ENCODE measurements at places on chromosomes 6 and 20.

DNA sequence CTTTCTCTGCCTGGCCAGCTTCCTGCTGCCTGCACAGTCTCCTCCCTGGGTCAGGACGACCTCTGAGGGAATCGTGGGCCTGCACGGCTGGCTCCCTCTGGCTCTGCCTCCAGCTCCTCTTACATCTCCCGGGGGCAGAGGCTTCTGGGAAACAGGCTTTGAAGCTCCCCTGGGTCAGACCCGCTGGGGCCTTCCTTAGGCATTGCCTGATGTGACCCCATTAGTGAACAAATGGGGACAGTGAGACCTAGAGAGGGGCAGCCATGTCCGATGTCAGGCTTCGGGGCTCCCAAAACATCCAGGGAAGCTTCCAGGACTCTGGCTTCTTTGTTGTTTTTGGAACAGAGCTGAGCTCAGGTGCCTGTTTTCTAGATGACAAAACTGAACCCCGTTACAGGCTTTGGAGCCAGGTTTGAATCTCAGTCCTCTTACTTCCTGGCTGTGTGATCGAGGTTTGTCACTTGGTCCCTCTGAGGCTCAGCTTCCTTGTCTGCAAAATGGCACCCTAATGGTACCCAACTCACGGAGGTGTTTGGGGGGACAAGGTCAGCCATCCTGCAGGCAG, 94.3 kb downstream of the CEBPB start:
- DNase-seq, result no peak

- no peak for DNase-seq
These were observed 155.8 kb downstream of the PDE7B start for GRCh38 chr6:136007345-136007744.

GRCh38 chr20:5658912-5659345, 91.3 kb upstream of the SHLD1 start:
- no peak for DNase-seq

DNA sequence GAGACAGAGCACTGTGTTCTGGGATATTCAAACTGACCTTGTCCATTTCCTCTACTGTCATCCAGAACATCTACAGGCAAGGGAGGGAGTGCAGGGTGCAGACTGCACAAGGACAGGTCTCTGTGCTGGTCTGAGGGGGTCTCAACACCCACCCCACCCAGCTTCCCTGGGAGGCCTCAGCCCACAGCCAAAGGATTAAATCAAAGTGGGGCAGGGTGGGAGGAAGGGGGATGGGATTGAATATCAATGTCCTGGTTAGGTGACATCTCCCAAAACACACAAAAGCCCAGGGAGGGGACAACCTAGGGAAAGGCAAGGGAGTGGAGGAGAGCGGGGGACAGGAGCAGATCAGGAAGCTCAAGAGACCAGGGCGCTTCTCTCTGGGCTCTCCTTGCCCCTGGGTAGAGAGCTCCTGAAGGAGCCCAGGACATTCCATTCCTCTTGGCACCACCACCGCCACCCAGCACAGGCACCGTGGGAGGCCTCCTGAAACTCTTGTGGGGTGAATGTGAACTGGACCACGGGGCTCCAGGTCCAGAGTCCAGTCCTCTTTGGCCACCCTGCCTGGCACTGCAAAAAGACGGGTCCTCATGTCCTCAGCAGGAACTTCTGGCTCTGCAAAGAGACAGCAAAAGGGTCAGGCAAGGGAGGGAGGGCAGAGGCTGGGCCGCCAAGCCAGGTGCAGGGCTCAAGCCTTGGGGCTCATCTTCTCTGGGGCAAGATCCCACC, 73.9 kb downstream of the JPH2 start:
- no peak for DNase-seq

- no peak for DNase-seq
These were observed 6.8 kb downstream of the MKKS start for GRCh38 chr20:10427060-10427692.

- no peak for DNase-seq
These were observed 132.9 kb downstream of the AIG1 start for GRCh38 chr6:143193571-143194094.

- DNase-seq, result no peak
These were observed 37.1 kb downstream of the PIGU start for GRCh38 chr20:34639755-34640222.

- no peak for DNase-seq
These were observed 49.3 kb downstream of the ELOVL5 start for GRCh38 chr6:53299331-53300005.

DNA sequence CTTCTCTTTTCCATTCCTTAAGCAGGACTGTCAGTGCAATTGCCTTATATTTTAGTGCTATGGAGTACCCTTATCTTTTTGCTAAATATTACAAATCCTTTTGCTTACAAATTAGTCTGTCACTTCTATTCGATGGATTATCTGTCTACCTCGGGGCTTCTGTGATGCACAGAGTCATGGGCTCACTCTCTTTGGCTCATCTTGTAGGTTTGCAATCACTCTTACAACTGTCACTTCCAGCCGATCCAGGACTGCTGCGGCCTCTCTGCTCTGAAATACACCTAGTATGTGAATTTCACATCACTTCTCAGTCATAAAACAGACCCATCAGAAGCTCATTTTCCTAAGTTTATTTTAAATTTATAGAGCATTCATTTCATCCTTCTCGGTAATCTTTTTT, 293.2 kb upstream of the QKI start:
- no peak for DNase-seq

GRCh38 chr20:56554869-56555268, 21.8 kb downstream of the FAM209B start:
- DNase-seq, result no peak

DNA sequence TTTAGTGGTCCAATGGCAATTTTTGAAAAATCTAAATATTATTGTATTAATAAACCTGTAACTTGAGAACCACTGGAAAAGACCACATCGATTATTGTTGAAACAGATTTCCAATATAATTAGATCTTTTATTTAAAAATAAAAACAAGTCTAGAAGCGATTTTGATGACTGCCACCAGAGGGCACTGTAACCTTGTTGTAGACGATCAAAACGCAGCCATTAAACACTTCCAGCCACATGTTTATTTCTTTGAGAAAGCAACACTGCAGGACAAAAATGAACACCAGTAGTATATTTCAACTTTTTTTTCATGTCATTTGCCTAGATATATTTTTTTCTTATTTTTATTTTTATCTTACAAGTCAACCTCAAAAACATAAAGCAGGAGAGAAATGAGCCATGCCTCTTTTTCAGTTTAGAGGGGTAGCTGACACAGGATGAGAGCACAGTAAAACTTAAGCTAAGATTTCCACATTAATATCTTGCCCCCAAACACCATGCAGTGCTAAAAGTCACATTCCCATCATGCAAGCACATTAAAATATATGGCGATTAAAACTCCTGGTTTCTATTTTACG, 115.4 kb downstream of the OPRM1 start:
- DNase-seq, result no peak

DNA sequence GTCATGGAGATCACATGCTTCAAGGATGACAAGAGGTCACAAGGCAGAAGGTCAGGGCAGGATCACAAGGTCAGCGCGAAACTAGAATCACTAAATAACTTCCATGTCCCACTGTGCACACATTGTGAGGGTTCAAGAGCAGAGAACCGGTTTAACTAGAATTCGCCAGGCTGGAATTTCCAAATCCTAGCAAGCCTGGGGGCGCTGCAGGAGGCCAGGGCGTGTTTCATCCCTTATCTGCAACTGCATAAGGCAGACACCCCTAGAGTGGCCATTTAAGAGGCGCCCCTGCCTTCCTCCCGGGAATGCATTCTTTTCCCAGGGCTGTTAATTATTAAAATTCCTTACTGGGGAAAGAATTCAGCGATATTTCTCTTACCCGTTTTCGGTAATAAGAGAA, 40.2 kb upstream of the SLC22A1 start:
- no peak for DNase-seq

DNA sequence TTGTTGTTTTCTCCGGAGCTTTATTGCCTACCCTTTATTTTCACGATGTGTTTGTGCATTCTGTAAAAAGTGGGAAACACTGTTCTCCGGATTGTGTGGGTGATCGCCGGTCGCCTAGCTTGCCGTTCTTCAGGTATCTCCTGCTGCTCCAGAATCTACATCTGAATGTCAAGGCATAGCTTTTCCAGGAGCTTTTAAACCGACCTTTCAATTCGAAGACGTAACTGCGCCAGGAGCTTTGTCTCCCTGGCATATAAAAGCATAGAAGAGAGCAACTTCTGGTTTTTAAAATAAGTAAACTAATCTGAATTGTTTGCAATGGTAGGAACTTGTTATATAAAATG, 96.0 kb downstream of the HFE start:
- DNase-seq, result no peak

- no peak for DNase-seq
These were observed 144.6 kb upstream of the AFDN start for GRCh38 chr6:167682125-167682524.

DNA sequence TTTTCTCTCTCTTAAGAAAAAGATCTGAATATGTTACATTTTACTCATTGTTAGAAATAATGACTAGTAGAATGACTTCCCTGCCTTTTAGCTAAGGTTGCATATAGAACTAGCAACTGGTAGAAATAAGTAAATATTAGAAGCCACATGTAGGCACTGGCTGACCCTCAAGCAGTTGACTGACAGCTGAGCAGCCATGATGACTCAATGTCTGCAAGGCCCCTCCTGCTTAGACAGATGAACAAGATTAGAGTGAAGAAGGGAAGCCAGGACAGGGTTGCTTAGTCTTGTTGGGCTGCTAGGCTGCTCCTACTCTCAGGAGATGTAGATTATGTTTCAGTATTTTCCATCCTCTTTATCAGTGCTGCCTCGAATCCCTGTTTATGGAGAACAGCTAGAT, 6.5 kb downstream of the MEP1A start:
- DNase-seq, result no peak

DNA sequence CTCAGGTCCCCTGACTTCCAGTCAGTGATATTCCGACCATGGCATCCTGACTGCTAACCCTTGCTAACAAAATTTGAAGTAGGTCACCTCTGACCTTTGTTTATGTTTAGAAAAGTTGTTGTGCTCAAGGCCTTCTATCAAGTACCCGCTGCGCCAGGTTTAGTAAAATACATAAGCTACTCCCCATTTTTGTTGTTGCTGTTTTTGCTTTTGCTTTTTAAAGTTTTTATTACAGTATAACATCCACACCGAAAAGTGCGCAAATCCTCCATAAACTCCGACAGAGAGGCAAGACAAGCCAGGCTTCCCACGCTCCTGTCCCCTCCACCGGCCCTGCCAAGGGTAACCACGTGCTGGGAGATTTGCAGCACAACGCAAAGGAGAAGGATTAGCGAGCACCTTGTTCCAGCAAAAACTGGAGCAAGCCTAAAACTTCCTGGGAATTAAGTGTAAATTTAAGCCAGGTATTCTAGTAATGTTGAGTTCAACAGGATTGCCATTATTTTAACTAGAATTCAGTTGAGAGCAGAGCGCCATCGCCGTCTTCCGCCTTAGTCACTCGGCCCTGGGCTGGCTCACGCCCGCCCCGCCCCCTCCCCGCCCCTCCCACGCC, 17.8 kb upstream of the HMGN4 start:
- no peak for DNase-seq

GRCh38 chr20:60191014-60191413, 232.8 kb downstream of the CDH26 start:
- no peak for DNase-seq

- DNase-seq, result no peak
These were observed 765.9 kb downstream of the BCKDHB start for GRCh38 chr6:80872199-80872950.

DNA sequence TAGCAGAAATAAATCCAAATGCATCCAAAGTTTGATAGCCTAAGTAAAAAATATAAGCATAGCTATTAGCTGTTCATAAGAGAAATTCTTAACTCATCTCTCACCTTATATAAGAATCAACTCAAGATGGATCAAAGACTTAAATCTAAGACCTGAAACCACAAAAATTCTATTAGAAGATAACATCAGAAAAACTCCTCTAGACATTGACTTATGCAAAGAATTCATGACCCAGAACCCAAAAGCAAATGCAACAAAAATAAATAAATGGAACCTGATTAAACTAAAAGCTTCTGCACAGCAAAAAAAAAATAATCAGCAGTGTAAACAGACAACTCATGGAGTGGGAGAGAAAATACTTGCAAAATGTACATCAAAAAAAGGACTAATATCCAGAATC, 184.3 kb downstream of the TFAP2A start:
- no peak for DNase-seq

GRCh38 chr20:54429364-54429763, 46.0 kb upstream of the DOK5 start:
- no peak for DNase-seq

GRCh38 chr6:88683734-88684133, 279.7 kb downstream of the RNGTT start:
- DNase-seq, result no peak

DNA sequence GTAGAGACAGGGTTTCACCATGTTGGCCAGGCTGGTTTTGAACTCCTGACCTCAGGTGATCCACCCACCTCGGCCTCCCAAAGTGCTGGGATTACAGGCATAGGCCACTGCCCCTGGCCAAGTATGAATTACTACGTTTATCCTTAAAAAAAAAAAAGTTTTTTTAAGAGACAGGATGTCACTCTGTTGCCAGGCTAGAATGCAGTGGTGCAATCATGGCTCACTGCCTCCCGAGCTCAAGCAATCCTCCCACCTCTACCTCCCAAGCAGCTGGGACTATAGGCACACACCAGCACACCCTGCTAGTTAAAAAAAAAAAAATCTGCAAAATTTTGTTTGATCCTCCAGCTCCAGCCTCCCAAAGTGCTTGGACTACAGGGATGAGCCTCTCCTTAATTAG, 23.1 kb downstream of the IYD start:
- no peak for DNase-seq

DNA sequence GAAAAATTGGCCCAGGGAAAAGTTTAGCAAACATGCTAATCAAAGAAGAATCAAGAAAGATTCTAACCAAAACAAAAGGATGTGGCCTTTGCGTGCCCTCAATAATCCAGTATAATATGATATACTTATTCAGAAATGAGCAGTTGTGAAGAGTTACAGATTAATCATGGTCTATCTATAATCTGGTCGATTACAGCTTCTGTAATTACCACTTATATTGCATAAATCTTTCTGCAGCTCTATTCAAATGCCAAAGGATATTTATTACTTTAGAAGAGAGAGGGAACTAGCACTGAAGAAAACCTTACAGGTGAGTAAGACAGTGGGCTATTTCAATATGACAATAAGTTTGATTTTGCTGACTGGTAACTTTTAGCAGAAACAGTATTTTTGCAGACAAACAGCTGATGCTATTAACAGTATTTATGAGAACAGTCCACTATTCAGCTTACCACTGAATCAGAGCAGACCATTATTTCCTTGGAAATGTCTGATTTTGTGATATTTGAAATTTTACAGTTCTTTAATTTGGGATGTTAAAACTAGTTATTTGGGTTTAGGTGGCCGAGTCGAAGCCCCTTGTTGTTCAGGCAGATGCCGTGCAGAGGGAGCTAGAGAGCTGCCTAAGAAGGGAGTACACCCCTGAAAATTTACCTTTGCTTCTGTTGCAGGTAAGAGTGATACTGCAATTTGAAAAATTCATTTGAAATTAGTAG, 92.2 kb downstream of the CEP57L1 start:
- no peak for DNase-seq

GRCh38 chr20:37533154-37533715, 5.6 kb upstream of the BLCAP start:
- DNase-seq, result no peak
